IMR-90 (cell line): ENCODE measurements at places on chromosomes 11 and 22.
A peak's percentile ranks its signal among the peaks of the same experiment; 100 is the strongest.

DNA sequence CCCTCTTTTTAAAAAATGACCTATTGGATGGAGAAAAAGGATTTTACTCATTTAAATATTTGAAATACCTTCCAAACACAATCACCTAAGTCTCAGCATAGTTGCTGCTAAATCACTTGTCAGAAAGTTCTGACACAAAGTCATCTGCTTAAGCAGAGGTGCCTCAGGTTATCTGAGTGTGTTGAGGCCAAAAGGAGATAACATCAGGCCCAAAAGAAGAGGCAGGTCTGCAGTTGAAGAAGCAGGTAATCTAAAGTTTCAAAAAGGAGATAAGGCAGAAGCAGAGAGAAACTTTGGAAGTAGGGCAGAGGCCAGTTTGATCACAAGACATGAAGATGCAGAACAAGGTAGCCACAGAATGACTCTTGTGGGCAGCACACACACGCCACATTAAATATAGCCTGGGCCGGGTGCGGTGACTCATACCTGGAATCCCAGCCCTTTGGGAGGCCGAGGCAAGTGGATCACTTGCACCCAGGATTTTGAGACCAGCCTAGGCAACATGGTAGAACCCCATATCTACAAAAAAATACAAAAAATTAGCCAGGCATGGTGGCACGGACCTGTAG, 175.7 kb upstream of the API5 start:
- no peak for DNase-seq

DNA sequence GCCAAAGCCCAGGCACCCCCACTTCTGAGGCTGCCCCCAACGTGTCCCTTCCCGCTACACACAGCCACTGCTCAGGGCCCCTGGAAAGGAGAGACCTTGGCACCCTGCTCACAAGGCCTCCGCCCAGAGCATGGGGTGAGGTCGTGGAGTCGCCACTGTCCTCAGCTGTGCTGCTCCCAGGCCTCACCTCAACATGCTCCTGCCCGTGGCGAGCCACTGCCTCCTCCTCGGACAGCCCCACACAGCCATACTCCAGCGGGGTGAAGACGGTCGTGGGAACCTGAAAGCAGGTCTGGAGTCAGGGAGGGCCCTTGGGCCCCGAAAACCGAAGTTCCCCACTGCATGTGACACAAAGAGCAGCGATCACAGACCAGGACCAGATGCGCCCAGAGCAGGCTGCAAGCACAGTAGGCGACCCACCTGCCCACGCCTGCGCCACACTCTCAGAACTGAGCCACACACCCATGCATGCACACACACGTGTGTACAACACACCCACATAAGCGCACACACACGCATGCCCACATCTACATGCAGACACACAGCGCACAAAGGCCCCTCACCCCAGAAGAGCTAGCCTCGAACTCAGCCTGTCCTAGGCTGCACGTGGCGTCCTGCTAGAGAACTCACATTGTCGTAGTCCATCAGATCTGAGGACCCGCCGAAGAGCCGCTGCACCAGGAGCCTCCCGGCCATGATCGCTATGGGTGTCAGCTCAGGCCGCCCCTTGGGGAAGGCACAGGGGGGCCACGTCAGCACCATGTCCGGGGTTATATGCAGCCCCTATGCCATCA, 25.5 kb upstream of the GNB1L start:
- DNase-seq = no peak

GRCh38 chr11:122179961-122180834, 64.2 kb upstream of the BLID start:
- DNase-seq = peak; percentile 98

DNA sequence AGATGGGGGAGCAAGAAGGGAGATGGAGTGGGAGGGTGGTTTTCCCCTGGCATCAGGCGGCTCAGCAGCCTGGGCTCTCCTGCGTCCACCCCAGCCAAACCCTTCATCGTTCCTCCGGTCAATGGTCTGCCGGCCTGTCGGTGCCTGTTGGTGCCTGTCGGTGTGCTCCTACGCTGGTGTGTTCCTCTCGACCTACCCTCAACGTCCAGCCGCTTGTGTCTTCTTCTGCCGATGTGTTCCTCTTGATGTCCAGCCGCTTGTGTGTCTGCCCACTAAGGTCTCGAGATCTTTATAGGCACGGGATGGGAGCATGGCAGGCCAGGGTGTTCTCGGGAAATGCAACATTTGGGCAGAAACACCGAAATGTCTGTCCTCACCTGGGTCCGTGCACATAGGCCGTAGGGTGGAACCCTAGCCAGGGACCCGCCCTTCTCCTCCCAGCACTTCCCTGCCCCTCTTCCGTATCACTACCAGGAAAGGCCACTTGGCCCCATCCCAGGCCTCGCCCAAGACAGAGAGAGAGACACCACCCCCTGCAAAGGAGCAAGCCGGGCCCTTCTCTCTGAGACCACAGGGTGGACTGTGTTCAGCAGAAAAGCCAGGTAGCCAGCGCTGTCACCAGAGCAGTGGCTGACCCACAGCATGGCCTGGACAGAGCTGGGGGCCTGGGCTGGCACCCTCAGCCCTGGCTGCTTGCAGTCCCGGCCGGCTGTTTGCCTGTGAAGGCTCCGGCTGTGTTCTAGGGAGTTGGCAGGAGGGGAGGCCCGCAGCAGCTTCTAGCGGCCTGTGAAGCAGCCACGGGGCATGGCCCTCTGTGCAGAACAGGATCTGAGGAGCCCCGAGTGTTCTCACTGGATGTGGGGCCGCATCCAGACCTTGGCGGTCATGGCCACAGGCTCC, 61.6 kb upstream of the KCNQ1OT1 start:
- no peak for DNase-seq

DNA sequence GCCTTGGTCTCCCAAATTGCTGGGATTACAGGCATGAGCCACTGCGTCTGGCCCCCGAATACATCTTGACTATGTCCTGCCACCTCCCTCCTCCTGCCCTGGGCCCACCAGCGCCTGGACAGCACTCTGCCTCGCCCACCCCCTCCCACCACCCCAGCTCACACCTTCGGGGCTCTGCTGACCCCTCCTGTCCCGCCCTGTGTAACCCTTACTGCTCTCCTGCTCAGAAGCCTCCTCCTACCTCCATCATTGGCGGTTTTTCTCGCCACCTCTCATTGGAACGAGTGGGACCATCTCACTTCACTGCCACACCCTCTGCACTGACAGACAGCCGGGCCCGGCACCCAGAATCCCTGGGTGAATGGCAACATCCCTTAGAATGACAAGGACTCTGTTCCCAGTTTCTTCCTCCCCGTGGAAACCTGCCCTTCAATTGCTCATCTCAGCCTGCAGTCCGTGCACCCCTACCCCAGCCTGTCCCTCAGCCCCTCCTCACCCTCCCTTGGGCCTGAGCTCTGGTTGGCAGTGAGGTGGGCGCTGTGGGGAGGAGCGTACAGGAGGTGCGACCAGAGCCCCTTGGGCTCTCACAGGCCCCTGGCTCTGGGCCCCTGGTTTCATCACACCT, 32.2 kb downstream of the LRRC74B start:
- no peak for DNase-seq

DNA sequence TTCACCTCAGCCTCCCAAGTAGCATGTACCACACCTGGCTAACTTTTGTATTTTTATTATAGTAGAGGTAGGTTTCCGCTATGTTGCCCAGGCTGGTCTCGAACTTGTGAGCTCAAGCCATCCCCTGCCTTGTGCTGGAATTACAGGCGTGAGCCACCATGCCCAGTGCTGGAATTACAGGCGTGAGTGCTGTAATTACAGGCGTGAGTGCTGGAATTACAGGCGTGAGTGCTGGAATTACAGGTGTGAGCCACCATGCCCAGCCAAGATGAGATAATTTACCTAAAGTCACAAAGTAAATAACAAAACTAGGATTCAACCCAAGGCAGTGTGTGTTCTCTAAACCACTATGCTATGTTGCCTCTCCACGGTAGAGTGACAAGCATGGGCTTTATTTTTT, 3.6 kb upstream of the UBXN1 start:
- DNase-seq = no peak

DNA sequence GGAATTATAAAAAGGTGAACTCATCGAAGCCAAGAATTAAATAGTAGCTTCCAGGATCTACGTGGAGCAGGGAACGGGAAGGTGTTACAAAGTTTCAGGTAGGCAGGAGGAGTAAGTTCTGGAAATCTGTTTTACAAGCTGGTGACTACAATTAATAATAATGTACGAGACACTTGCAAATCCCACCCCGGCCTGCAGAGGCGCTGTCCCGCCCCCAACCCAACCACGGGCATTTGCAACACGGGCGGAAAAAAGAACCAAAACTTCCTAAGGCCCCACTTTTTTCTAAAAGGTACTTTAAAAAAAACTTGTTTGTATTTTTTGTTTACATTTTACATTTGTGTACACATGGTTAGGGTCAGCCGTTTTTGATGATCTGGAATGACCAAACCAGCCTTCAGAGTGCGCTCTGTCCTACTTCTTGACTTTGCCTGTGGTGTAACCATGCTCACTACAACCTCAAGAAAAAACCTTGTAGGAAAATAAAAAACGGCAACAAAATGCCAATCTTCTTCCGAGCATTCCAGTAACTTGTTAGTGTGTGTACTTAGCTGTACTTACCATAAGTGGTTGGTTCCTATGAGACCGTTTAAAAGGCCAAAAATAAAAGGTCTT, 449.6 kb upstream of the B3GAT1 start:
- no peak for DNase-seq

DNA sequence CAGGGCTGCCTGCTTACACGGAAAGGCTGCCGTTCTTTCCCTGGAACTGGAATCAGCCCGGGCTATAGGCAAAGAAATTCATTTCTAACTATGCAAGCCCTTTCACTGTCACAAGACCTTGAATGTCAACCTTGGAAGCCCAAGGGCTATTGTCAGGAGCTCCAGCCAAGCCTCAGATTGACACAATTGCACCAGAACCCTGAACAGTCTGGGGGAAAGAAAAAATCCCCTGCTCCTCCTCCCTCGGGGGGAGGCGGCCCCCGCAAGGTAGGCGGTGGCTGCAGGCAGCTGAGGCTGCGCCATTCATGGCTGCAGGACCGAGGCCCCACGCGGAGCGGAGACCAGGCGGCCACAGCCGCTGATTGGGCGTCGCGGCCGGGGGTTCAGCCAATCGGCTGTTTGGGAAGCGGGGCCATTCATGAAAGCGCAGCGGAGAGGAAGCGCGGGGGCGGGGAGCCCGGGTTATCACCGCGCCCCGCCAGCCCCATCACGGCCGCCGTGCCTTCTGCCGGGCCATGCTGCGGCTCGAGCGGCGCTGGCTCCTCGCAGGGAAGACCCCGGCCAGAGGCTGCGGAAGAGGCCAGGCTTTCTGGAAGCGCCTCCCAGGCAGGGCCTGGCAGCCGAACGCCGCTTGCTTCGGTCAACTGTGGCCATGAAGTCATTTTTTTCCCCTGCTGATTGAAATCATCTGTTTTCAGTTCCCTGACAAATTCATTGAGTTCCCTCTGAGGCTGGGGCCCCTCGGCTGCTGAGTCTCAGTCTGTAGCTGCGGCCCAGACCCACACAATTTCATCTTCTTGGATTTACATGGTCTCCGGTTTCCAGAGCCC, 38.1 kb upstream of the LINC01488 start:
- peak; percentile 94 for DNase-seq

- DNase-seq = peak; percentile 55
Measured at GRCh38 chr11:13316528-13316961, 39.0 kb downstream of the BMAL1 start.

DNA sequence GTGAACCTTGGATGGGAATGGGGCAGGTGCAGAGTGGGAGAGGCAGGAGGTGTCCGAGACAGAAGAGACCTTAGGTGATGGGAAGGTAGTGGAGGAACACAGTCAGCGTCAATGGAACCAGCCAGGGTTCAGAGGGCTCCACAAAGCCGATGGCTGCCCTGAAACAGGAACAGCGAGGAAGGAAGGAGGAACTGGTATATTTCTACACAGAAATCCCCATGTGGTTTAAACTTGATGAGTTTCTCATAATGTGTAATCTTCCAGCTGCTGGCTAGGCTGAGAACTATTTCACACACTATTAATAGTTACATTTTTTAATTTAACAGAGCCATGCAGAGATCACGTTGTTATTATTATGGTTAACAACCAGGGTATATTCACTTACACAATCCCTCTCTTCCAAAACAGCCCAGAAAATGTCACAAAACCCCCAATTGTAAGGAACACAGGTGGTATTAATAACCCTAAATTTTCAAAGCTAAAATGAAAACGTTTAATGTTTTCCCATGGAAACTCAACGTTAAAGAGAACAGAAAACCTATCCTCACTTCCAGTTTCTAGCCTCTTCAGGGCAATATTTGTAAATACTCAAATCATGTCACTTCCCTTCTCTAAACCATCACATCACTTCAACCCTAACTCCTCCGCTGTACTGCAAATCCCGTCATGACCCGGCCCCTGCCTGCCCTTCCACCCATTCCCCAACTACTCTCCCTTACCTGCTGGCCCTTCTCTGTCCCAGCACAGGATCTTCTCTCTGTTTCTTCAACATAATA, 74.5 kb upstream of the ARFGAP3 start:
- peak; percentile 18 for DNase-seq

DNA sequence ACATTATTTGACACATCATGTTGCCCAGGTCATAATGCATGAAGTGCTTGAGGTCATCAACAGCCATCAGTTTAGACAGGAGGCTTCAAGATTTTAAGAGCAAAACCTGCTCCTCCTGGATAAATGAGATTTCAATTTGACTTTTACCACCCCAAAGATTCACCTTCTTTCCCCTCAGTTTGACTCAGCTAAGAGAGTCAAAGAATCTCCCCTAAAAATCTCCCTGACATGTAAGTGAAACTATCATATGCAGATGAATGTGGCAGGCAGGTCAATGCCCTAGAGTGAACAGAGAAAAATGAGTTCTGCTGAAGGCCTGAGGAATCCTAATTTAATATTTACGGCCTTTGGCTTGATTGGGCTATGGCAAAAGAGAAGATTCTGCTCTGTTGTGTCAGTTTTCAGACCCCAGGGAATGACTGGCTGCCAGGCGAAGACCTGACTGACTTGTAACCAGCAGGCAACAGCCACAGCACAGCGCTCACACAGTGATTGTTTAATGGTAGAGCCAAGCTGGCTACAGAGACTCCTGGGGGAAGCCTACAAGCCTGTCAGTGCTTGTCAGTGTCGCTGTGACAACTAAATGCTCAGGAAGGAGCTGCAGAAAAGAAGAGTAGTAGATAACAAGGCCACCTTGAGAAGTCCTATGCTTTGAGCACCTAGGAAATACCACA, 491.2 kb upstream of the LRRC4C start:
- no peak for DNase-seq

GRCh38 chr11:62457478-62457877, 38.6 kb downstream of the SCGB1A1 start:
- DNase-seq = no peak
